ENCODE measurements at places on chromosomes 6 and 20.

DNA sequence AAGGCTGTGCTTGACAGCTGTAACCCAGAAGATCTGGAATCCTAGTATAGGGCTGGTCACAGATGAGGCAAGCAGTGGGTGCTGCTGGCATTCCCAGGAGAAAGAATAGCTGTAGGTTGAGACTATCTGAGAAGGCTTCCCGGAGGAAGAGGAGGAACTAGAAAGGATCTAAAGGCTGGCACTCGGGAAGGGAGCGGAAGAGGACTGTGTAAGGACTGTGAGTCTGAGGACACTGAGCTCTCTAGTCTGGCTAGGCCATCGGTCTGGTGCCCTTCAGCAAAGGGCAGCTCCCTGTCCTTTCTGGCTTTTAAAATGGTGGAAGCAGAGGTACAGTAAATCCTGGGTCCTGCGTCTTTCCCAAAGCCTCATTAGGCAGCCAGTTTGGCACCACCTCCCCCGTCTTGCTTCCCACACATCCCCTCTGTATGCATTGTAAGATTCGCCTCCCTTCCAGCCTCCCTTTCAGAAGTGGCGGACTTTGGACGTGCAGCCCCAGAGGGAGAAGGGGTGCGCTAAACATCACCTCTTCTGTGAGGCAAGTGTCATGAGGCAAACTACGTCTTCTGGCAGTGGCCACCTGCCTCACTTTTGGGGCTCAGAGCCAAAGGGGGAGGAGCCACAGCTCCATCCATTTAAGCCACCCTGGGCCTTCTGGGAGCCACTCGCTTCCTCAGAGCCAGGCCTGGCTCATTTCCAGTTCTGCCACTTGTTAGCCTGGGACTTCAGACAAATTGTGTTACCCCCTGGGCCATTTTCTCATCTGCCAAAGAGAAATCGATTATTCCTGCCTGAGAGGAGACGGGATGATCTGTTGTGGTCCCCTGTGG lies 8.6 kb downstream of the SNPH start:
- no peak overlapping the region for H3K27ac ChIP-seq
- no peaks in the 10 kb centered on the region for H3K4me1 ChIP-seq
- no peaks in the 10 kb centered on the region for H3K27me3 ChIP-seq
- H3K36me3 ChIP-seq = no peaks in the 10 kb centered on the region

DNA sequence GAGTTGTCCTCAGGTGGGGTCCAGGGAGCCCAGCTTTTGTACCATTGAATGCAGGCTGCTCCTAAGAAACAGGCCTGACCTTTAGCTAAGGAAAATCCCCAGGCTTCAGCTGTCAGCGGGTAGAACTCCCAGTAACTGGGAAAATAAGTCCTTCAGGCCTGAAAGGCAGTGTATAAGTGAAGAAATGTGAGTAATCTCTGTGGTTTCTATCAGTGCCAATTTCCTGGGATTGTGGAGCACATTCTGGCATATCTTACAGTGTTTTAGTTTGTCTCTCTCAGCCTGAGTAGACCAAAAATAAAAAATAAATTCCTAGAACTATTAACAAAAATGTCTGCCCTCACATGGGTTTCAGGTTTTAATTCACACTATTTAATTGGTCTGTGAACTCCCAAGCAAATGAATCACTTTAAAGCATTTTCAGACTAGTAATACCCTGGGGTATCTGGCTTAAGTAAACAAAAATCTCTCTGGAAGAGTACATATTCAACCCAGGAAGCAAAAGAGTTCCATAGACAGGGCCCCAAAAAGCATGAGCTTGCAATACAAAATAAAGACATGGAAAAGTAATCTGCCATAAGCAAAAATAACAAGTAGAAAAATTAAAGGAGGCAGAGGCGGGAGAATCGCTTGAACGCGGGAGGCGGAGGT lies 566.2 kb upstream of the NOX3 start:
- no peaks in the 10 kb centered on the region for H3K36me3 ChIP-seq
- H3K4me1 ChIP-seq = peaks cover 11% of the 10 kb centered on the region
- H3K27me3 ChIP-seq = no peaks in the 10 kb centered on the region
- DNase-seq = no peak
- H3K27ac ChIP-seq = no peak overlapping the region

DNA sequence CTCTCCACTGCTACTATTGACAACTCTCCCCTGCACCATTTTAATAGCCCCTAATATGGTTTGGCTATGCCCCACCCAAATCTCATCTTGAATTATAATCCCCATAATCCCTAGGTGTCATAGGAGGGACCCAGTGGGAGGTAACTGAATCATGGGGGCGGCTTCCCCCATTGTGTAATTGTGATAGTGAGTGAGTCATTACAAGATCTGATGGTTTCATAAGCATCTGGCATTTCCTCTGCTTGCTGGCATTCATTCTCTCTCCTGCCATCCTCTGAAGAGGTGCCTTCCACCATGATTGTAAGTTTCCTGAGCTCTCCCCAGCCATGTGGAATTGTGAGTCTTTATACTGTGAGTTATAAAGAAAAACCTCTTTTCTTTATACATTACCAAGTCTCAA lies 74.1 kb upstream of the TCF21 start:
- no peaks in the 10 kb centered on the region for H3K36me3 ChIP-seq
- peak; percentile 84 for DNase-seq
- H3K4me3 ChIP-seq = no peak overlapping the region
- peak overlapping the region; percentile 25 for H3K27ac ChIP-seq
- H3K27me3 ChIP-seq = no peaks in the 10 kb centered on the region

GRCh38 chr20:36812594-36813463 lies 39.3 kb upstream of the DSN1 start:
- H3K4me3 ChIP-seq = no peak overlapping the region
- no peak overlapping the region for H3K27ac ChIP-seq
- H3K27me3 ChIP-seq = no peaks in the 10 kb centered on the region
- no peaks in the 10 kb centered on the region for H3K4me1 ChIP-seq

GRCh38 chr20:21151791-21152190 lies 25.9 kb downstream of the KIZ start:
- H3K27me3 ChIP-seq = no peaks in the 10 kb centered on the region
- H3K36me3 ChIP-seq = no peaks in the 10 kb centered on the region
- no peaks in the 10 kb centered on the region for H3K4me1 ChIP-seq
- H3K27ac ChIP-seq = no peak overlapping the region
- H3K4me3 ChIP-seq = no peak overlapping the region

GRCh38 chr6:161195386-161195785 lies 78.5 kb downstream of the AGPAT4 start:
- H3K4me3 ChIP-seq = no peak overlapping the region
- no peak overlapping the region for H3K27ac ChIP-seq
- no peaks in the 10 kb centered on the region for H3K36me3 ChIP-seq
- no peaks in the 10 kb centered on the region for H3K27me3 ChIP-seq
- no peak for DNase-seq
- peaks cover 2% of the 10 kb centered on the region for H3K4me1 ChIP-seq

- H3K27ac ChIP-seq = no peak overlapping the region
- H3K4me1 ChIP-seq = peaks cover 10% of the 10 kb centered on the region
- DNase-seq = peak; percentile 34
- H3K4me3 ChIP-seq = no peak overlapping the region
- no peaks in the 10 kb centered on the region for H3K27me3 ChIP-seq
- H3K36me3 ChIP-seq = no peaks in the 10 kb centered on the region
These were observed 80.2 kb downstream of the CARMIL1 start for GRCh38 chr6:25359191-25359861.

DNA sequence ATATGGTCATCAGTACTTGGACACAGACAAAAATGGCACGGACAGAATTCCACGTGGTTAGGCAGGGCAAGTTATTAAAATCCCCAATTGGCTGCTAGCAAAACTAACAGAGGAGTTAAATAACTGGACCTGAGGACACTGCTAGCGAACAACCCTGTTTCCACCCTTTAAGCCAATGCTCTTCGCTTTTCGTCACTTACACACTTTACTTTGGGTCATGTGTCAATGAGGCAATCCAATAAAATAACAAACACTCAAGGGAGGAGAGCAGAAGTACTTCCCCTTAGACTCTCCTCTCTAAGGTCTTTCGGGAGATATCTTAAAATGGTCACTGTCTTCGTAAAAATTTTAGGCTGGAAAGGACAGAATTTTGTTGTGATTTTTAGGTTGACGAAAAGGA lies 68.6 kb downstream of the LCA5 start:
- no peak overlapping the region for H3K27ac ChIP-seq
- H3K4me3 ChIP-seq = no peak overlapping the region
- no peaks in the 10 kb centered on the region for H3K36me3 ChIP-seq
- no peaks in the 10 kb centered on the region for H3K27me3 ChIP-seq
- no peak for DNase-seq

DNA sequence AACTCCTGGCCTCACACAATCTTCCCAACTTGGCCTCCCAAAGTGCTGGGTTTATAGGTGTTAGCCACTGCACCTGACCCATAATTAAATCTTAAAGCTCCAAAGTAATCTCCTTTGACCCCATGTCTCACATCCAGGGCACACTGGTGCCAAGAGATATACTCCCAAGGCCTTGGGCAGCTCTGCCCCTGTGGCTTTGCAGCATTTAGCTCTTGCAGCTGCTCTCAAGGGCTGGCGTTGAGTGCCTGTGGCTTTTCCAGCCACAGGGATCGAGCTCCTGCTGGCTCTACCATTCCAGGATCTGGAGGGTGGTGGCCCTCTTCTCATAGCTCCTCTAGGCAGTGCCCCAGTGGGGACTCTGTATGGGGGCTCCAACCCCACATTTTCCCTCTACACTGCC lies 49.3 kb upstream of the CD2AP start:
- no peak for DNase-seq
- no peaks in the 10 kb centered on the region for H3K36me3 ChIP-seq
- no peak overlapping the region for H3K4me3 ChIP-seq

- no peaks in the 10 kb centered on the region for H3K27me3 ChIP-seq
- no peak for DNase-seq
- no peaks in the 10 kb centered on the region for H3K36me3 ChIP-seq
- no peak overlapping the region for H3K4me3 ChIP-seq
These were observed 91.7 kb upstream of the AKAP12 start for GRCh38 chr6:151148111-151148510.

DNA sequence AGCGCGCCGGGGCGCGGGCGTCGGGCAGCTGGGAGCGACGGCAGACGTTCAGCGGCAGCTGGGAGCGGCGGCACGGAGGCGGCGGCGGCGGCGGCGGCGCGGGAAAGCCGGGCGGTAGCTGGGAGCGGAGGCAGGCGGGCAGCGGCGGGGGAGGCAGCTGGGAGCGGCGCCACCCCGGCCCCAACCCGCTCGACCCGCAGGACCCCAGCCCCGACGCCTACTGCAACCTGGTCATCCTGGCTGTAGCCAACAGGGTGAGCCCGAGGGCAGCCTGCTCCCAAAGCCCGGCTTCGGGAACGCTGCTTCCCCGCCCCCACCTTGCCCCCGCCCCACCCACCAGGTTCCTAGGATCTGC lies 8.9 kb downstream of the CCM2L start:
- H3K36me3 ChIP-seq = no peaks in the 10 kb centered on the region
- H3K4me1 ChIP-seq = peaks cover 5% of the 10 kb centered on the region
- peaks cover 45% of the 10 kb centered on the region for H3K27me3 ChIP-seq
- H3K4me3 ChIP-seq = peak overlapping the region; percentile 49
- DNase-seq = no peak
- H3K27ac ChIP-seq = no peak overlapping the region

DNA sequence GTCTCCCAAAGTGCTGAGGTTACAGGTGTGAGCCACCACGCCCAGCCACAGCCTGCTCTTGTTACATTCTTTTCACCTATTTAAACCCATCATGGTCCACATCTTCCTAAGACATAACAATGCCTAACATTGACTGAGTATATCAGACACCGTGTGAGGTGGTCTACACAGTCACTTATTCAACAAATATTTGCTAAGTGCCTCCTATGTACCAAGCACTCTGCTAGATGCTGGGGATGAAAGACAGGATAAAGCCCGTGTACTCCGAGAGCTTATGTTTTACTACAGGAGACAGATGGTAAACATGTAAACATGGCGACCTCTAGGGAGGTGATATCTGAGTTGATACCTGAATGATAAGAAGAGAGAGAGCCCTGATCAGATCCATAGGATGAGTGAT lies 12.7 kb downstream of the BCL2L1 start:
- H3K27me3 ChIP-seq = no peaks in the 10 kb centered on the region
- H3K4me1 ChIP-seq = peaks cover 44% of the 10 kb centered on the region
- no peak for DNase-seq
- no peak overlapping the region for H3K4me3 ChIP-seq

DNA sequence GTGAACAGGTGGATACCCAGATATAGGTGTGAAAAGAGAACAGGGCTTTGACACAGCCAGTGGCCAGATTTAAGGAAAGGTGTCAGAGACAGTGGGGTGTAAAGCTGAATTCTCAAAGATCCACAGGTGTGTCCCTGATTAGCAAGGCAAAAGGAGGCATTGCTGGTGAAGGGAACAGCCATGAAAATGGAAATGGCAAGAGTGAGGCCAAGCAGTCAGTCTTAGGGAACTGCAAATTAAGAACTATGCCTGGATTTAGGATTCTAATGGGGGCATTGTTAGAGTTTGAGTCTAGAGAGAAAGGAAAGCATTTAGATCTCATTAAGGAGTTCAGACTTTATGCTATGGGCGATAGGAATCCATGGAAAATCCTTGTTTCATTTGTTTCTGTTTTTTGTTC lies 789.2 kb downstream of the MAFB start:
- H3K27me3 ChIP-seq = no peaks in the 10 kb centered on the region
- no peak for DNase-seq
- H3K4me1 ChIP-seq = no peaks in the 10 kb centered on the region

DNA sequence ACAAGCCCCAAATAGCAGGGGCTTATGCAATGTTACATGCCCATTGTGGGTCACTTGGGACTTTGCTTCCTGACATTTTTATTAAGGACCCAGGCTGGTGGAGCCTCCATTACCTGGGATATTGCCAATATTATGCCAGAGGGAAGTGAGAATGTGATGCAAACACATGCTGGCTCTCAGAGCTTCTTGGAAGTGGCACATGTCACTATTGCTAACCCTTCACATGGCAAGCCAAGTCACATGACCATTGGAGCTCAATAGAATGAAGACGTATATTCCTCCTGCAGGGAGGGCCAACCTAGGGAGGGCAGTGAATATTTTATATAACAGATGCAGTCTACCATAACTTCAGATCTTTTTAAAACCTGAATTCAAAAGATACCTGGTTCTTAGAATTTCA lies 140.7 kb upstream of the ZFP64 start:
- H3K4me1 ChIP-seq = no peaks in the 10 kb centered on the region
- no peak overlapping the region for H3K27ac ChIP-seq
- H3K4me3 ChIP-seq = no peak overlapping the region
- no peaks in the 10 kb centered on the region for H3K27me3 ChIP-seq

DNA sequence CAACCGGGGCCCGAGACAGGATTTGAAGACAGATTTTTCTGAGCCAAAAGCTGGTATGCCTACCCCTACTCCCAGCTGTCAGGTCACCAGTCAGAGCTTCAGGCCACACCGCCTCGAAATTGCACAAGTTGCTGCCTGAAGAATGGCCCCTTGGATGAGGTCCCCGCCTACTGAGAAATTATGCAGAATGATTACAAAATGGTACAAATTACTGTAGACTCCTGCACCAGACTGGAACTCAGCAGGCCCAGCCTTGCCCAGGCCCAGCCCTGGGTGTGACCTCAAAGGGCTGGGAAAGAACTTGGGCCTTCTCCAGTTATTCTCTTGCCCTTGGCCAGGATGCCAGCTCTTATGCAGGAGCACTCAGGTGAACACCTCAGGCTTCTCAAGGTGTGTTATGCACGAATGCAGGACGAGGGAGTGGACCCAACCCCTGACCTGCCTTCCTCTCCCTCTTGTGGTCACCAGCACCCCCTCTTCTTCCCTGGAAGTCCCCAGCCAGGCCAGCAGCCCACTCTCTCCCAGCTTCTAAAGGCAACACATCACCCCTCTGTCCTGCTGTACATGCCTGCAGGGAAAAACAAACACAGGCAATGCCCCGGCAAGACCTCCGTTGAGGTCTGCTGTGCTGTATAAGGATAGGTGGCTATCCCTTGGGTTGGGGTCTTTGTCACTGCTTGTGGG lies 88.7 kb upstream of the NAA20 start:
- no peak for DNase-seq
- H3K27ac ChIP-seq = no peak overlapping the region
- no peaks in the 10 kb centered on the region for H3K36me3 ChIP-seq

All from A673 (cell line).